T-helper 17 cell (primary cell): ENCODE measurements at places on chromosomes 7 and 10.

GRCh38 chr7:25828468-25828867, 323.5 kb upstream of the NFE2L3 start:
- no peak for DNase-seq

DNA sequence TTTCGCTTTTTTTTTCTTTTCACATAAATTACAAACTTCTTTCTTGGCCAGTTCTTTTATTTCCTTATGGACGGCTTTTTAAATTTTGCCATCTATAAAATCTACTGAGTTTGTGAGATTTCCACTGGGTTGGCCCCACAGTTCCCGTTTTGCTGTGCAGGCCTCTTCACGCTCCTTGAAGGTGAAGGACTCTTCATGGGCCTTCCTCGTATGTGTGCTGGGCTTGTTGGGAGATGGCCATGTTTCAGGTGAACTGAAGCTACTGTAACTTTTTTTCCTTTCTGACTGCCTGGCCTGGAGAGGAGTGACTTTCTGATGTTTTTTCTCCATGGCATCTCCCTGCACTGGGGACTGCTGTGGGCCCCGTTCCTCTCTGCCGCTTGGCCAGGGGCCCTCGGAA, 262.4 kb downstream of the COBL start:
- no peak for DNase-seq

GRCh38 chr7:36014961-36015360, 138.1 kb upstream of the EEPD1 start:
- DNase-seq = no peak

GRCh38 chr7:38351601-38352000, 78.2 kb upstream of the TARP start:
- no peak for DNase-seq

DNA sequence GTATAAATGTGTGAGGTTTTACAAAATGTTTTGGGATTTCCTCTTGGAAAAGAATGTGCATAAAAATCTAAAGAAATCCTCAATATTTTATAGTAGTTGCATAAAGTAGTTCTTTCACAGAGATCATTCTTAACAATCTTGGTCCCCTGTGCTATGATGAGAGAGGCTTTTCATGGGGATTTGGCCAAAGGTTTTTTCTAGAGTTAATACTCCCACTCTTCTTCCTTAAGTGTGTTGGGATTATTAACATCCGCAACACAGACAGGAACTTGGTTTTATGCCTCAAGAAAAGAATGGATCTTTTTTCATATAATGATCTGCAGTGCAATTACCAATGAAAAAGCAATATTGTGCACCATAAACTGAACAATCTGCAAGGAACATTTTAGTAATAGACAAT, 71.5 kb downstream of the AGMO start:
- DNase-seq = no peak

DNA sequence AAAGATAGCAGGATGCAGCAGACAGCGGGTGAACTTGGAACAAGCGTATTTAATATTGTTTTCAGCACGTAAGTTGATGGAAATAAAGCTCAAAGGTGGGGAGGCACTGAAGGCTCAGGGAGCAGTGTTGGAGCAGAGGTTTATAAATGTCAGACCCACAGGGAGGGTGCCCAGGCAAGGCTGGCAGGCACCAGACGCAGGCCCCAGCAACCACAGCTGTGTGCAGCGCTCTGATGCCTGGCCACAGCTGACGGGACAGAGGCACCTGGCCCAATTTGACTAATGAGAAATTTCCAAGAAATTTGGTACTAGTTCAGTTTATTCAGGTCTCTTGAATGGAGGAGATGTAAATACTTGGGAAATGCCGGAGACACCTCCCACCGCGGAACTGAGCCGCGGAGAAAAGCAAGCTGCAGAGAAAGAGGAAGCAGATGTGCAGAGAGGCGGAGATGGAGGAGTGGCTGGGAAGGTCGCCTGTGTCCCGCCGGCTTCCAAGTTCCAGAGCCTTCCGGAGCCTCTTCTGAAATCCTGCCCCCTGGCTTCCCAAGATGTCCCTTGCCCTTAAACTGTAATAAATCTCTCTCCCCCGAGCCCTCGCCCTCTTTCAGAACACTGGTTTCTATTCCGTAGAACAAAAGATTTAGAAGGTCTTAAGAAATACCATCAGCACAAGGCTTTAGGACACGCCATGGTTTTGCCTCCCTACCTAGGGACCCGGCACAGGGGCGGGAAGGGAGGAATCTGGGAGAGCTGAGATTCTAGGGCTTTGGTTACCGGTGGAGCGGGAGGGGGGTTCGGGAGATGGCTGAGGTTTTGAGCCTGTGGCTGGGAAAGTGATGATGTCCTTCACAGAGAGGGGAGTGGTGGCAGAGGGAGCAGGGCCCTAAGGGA, 38.4 kb upstream of the PLXNA4 start:
- no peak for DNase-seq

- DNase-seq = no peak
Observed at GRCh38 chr7:95553939-95554338, 42.4 kb downstream of the PDK4 start.

DNA sequence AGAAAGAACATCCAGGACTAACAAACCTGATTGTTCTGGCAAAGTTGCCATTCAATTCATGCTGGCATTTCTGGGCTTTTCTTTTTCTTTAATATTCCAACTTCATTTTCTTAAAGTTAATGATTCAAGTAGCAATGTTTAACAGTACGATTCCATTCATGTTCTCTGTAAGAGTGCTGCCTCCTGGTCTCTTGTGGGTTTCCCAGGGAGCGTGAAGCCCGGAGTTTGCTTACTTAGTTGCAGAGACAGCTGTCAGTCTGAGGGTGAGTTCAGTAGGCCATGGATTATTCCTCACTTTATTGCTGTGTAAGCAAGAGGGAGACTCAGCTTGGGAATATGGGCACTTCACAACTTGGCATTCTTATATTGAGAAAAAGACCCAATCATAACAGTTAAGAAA, 142.2 kb downstream of the TWIST1 start:
- DNase-seq = no peak

DNA sequence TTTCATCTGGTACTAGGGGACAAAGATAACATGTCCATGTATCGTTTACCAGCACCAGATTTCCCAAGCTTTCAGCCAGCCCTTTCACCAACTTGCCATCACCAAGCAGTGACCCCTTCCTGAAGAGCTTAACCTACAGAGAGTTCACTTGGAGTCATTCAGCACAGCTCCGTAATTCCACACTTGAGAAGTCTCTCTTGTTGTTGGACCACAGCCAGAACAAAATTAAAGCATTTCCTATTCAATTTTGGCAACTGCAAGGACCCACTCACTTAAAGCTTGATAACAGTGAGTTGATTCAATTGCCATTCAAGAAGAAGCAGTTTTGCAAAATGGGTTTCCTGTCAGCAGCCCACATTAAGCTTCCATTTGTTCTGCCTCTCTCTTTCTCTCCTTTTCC, 88.5 kb upstream of the LRRTM3 start:
- DNase-seq = no peak

GRCh38 chr7:129821476-129821875, 131.3 kb downstream of the UBE2H start:
- DNase-seq = no peak

GRCh38 chr10:25701652-25702051, 232.4 kb upstream of the MYO3A start:
- DNase-seq = no peak

DNA sequence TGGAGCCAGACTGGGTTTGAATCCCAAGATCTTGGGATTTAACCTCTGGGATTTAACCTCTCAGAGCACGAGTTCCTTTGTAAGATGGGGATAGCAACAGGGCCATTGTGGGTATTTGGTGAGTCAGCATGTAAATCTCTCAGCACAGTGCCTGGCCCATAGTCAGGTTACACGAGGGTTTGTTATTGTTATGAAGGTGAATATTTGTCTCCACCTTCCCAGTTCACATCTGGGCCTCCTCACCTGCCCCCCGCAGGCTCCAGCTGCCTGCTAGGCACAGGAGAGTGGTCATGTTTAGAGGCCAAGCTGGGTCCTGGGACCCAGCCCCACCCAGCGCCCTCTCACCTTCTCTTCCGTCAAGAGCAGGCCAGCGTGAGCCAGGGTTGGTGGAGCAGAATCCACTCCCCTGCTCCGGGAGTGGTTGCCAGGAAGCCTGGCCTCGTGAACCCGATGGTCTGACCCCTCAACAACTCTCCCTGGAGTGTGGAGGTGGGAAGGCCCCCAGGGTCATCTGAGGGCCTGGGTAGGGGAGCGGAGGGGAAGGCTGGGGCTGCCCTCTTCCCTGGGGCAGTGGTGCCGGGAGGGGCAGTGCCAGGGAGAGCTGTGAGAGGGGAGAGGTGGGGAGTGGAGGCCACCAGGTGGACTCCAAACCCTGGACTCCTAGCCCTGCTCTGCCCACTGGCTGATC, 26.0 kb downstream of the FAM241B start:
- no peak for DNase-seq
